Stimulated activated CD8-positive, alpha-beta memory T cell treated with anti-CD3 and anti-CD28 coated beads, Interleukin-15, amount 100 ng/mL, for 4 hours (primary cell): ENCODE measurements at places on chromosomes 2 and 18.

GRCh38 chr2:130743278-130743677, 12.1 kb upstream of the AMER3 start:
- no peak for DNase-seq

GRCh38 chr2:109185338-109185737, 56.3 kb downstream of the SH3RF3 start:
- DNase-seq: no peak

- no peak for DNase-seq
Measured at GRCh38 chr18:53660306-53660705, 564.2 kb downstream of the MBD2 start.

DNA sequence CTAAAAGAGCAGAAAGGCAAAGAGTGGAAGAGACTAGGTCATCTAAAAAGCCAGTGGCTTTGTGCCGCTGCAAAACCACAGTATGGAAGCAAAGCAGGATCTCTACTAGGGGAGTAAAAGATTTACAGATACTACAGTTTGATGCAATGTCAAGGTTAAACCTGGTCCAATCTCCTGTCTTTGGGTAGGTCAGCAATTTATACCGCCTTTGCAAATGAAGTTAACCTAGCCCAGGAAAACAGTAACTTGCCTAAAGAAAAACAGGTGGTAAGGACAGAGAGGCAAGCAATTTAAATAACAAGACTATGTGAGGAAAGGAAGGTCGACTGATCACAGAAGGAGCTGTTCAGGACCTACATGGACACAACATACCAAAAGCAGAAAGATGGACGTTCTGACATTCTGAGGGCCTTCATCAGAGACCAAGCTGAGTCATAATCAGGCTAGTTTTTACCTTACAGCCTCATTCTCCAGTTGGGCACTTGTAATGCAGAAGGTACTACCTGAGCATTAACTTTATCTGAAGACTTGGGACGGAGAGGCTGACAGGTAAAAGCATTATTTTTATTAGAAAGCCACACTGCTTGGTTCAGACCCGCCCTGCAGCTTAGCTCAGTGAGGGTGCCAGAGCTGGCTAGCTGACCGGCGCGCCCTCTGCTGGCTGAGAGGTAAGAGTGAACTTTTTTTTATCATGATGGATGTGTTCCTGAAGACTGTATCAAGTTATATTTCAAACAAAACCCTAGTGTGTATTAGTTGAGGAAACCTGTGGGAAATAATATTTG, 15.9 kb downstream of the CDKL4 start:
- peak; percentile 62 for DNase-seq

DNA sequence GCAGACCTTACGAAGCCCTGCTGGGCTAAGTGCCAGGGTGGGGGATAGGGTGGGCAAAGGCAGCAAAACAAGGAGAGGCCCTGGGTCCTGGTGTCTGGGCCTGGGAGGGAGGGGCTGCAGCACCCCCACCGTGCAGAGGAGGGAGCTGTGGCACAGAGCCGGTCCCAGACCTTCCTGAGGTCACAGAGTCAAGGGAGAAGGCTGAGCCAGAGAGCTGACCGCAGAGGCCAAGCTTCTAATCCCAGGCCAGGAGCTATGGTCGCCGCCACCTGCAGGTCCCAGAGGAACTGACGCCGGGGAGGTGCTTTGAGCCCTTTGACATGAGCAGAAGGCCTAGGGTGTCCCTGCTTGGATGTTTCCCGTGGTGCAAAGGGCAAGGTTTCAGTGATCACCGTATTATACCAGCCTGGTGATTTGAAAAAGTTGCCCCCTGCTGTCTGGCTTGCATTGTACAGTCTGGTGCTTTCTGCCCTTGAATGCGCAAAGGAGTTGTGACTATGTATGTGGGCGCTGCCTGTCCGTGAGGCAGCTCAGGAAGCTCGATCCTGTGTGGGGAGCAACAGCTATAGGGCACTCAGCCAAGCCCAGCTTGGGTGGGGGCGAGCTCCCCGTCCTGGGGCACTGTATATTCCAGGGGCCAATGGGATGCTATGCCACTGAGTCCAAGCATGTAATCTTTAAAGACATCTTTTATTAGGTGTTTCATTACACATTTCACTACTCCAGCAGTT, 44.3 kb downstream of the EDAR start:
- no peak for DNase-seq

GRCh38 chr2:197244349-197244748, 66.2 kb downstream of the ANKRD44 start:
- no peak for DNase-seq

DNA sequence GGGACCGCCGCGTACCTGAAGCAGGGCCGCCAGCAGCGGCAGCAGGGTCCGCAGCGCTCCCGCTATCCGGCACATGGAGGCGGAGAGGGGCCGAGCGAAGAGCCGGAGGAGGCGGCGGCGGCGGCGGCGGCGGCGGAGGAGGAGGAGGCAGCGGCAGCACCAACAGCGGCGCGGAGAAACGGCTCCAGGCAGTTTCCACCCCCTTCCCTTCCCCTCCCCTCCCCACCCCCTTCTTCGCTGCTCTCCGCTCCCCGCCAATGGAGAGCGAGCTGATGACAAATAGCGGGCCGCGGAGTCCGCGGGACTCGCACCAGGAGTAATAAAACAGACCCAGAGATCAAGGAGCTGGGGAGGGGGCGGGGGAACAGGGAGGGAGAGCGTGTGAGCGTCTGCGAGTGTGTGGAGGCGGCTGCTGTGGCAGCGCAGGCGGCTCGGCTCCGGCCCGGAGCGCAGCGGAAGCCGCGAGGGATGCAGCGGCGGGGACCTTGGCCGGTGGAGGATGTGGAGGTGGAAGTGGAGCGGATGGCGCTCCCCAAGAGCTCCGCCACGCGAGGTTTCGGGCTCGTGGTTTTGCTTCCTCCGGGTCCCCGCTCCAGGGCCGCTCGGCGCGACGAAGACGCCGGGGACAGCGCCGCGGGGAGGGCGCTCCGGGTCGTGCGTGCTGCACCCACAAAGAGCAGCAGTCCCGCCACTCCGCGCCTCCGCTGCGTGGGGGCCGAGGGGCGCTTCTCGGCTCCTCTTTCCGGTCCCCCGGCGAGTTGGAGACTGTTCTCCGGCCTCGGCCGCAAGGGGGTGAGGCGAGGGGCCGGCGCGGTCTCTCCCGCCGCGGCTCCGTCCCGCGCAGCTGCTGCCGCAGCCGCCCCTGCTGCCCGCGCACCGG, at the start of gene CDH2:
TSS of gene CDH2 (minus strand) at position 183 of the 880 bp plus-strand sequence. CDS start at position 75, 108 bp downstream.
- DNase-seq: no peak

GRCh38 chr2:171136024-171136423, 24.7 kb downstream of the TLK1 start:
- DNase-seq: no peak

GRCh38 chr18:67310826-67311225, 205.7 kb downstream of the DSEL start:
- DNase-seq: no peak

GRCh38 chr2:2649109-2650072, 318.3 kb upstream of the MYT1L start:
- DNase-seq: no peak

- DNase-seq: no peak
Measured at GRCh38 chr2:206978746-206979145, 39.4 kb downstream of the CPO start.

- DNase-seq: no peak
Measured at GRCh38 chr2:209456489-209456888, 32.6 kb downstream of the MAP2 start.

DNA sequence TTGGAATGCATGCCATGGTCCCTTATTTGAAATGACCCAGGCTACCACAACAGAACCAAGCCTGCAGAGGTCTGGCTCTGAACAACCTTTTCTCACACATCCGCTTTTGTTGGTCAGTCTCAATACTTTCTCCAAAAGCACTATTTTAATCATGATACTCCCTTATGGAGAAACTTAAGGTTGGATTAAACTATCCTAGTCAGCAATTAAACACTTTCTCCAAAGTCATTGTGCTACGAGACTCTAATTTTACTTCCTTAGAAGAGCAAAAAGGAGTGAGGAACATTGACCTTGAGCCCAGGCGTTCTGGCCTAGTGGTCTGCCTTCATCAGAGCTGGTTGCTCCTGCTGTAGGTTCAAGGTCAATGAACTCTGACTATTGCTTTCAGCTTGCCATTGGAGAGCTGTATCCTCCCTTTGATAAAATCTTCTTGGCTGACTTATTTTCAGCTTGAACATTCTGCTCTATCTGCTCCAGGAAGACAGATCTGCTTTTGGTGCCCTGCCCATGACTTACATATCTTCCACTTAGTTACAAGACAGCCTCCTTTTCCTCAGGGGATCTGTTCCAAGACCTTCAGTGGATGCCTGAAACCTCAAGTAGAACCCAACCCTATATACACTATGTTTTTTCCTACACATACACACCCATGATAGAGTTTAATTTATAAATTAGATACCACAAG, 91.2 kb downstream of the NCKAP5 start:
- DNase-seq: no peak

- no peak for DNase-seq
Measured at GRCh38 chr18:48859311-48860268, 91.2 kb downstream of the SMAD7 start.

- no peak for DNase-seq
Measured at GRCh38 chr2:159192371-159192918, 94.1 kb downstream of the WDSUB1 start.

- DNase-seq: no peak
Measured at GRCh38 chr18:53795061-53795460, 429.4 kb downstream of the MBD2 start.

GRCh38 chr2:168700615-168701245, 101.7 kb upstream of the NOSTRIN start:
- no peak for DNase-seq

DNA sequence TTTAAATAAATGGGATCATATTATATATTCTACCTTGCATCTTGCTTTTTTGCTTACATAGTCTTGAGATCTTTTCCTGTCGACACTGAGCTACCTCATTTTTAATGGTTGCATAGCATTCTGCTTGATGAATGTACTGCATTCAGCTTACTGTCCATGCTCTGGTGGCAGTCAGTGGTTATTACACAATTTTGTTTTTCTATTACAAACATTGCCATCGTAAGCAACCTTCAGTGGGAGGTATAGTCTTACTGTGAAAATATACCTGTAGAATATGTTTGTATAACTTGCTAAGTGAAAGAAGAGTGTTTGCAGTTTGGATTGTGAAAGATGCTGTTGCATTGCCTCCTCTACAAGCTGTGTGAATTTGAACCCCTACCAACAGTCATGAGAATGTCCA, 43.4 kb downstream of the UBXN4 start:
- DNase-seq: no peak

- no peak for DNase-seq
Measured at GRCh38 chr2:39779341-39779851, 338 bp upstream of the THUMPD2 start.

GRCh38 chr2:74894272-74894981, 60.5 kb downstream of the HK2 start:
- DNase-seq: no peak

- no peak for DNase-seq
Measured at GRCh38 chr2:33670392-33670937, 71.4 kb upstream of the FAM98A start.

GRCh38 chr18:5058768-5059695, 138.0 kb downstream of the AKAIN1 start:
- no peak for DNase-seq

DNA sequence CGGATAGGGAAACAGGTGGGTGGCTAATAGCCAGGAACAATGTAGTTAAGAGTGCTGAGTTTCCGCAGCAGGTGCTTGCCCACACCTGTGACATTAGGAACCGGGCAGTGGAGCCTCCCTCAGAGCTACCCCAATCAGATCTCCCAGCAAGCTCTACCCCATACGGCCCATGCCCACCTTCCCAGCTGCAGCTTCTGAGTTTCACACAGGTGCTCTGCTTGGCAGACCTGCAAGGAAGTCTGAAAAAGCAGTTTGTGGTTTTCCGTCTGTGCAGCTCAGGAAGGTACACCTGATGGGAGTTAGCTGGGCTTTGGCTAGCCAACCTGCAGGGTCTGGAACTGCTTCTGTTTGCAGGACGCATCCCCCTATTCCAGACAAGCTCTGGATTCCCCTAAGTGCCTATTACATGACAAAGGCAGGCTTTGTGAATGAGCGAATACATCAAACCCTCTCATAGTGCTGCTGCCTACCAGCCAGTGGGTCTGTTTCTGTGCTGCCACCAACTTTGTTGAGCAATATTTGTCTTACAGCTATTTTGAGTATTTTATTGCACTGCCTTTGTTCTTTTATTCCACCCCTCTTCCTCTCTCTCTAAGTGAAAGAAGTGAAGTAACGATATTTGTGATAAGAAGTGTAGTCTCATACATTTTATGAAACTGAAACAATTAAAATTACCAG, 24.7 kb upstream of the CEP68 start:
- no peak for DNase-seq

GRCh38 chr2:147934881-147935620, 85.5 kb downstream of the ORC4 start:
- DNase-seq: no peak

GRCh38 chr2:237072067-237072931, 13.4 kb upstream of the COPS8 start:
- peak; percentile 23 for DNase-seq

DNA sequence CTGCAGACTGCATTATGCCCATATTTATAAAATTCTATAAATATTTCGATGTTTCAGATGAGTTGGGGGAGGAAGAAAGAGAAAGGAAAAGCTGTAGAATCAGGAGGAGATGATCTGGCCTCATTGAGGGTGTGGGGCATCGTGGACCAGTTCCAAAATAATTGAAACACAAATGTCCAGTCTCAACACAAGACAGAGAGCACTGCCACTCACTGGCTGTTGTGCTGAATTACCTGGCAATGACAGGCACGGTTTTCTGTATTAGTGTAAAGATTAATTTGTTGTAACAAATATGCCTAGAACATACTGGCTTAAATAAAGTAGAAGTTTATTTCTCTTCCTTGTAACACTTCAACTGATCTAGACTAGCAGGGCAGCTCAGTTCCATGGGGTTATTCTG, 24.1 kb downstream of the POLE4 start:
- no peak for DNase-seq

- no peak for DNase-seq
Measured at GRCh38 chr18:22045221-22045918, 124.0 kb upstream of the GATA6 start.

DNA sequence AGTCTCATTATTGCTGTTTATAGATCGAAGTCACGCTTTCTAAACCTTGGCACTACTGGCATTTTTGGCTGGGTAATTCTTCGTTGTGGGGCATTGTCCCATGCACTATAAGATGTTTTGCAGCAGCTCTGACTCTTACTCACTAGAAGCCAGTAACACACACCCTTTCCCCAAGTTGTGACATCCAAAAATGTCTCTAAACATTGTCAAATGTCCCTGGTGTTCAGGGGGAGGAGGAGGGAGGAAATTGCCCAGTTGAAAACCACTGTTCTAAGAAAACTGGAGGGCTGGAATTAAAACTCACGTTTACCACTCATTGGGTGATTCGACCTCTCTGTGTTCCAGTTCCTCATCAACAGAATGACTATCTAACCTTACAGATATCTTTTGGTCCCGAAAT, 115.7 kb upstream of the KLF7 start:
- DNase-seq: no peak

DNA sequence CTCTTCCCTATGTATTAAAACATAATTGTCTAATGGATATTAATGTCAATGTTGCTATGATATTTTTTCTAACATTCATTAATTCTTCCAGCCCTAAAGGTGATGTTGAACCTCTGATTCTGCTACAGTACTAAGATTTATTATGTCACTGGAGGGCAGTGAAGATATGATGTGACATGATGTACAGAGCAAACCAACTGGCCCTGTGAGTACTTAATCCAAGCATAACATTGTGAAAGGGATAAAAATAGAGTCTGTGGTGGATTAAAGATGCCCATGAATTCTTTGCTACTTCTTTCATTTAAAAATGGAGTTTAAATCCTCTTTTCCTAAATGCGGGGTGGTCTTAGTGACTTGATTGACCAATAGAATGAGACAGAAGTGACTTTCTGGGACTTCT, 51.8 kb downstream of the IL1R2 start:
- no peak for DNase-seq
